DMS153 (cell line): ENCODE measurements at places on chromosomes 4 and X.

GRCh38 chr4:25112995-25113380, 47.3 kb downstream of the SEPSECS start:
- DNase-seq: no peak

- no peak for DNase-seq
Observed at GRCh38 chrX:46125111-46125510, 420.1 kb downstream of the ZNF674 start.

DNA sequence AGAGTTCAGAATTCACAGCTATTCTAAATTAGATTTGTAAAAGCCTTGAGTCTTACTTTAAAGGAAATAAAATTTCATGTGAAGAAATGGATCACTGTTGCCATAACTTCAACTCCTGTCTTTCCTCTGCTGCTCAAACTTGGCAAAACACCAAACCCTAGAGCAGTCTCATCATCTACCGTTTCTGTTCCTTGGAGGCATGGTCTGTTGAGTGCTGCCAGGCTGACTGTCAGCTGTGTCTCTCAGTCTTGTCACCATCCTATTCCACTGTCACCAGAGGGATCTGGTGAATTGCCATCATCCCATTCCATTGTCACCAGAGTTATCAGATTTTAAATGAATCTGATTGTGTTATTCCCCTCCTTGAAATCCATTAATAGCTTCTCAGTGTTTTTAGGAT, 55.6 kb downstream of the STIM2 start:
- DNase-seq: no peak

- no peak for DNase-seq
Observed at GRCh38 chrX:70554081-70554480, 109.4 kb downstream of the DLG3 start.

GRCh38 chrX:108736509-108737479, at the start of gene IRS4:
Gene IRS4, minus strand, starts transcription at chrX:108736563.
- no peak for DNase-seq

- DNase-seq: no peak
Observed at GRCh38 chr4:154441124-154441523, 50.5 kb downstream of the DCHS2 start.

DNA sequence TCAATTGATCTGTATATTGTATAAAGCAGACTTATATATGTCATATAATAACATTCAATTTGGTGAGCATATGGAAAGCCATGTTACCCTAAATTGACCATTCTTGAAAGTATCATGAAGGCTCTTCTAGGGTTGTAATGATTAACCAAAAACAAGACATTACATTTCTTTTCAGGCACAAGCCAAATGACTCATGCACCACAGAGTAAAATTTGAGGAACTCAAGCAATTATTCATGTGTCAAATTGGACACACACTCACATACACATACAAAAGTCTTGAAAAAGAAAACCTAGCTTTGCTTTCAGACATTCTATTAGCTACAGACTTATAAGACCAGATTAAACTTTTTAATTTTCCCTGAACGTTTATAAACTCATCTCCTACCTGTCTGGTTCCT, 146.5 kb upstream of the PCDH18 start:
- no peak for DNase-seq

DNA sequence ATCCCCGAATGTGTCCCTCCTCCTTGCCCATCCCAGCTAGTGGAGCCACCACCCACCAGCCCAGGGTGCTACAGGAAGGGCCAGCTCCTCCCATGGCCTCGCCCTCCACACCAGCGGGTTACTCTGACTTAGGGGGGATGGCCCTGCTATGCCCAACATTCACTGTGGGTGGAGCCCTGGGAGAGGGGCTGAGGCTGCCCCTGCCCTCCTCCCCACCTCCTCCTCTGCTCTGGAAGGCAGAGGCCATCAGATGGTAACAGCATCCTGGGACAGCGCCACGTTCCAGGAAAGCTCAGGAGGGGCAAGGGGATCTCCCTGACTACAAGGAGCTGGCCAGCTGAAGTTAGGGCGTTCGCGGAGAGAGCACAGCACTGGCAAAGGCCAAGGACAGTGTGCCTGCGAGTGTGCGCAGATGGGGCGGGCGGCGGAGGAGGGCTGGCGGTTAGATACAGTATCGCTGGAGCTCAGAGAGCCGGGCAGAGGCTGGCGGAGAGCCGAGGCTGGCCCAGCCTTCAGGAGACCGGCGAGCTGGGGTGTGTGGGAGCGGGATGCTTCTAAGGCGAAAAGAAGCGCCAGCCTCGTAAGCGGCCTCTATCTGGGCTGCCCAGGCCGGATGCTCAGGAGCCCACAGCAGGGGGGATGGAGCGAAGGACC, 1.5 kb downstream of the JAKMIP1 start:
- no peak for DNase-seq

- no peak for DNase-seq
Observed at GRCh38 chr4:1297456-1298325, 8.0 kb downstream of the MAEA start.

DNA sequence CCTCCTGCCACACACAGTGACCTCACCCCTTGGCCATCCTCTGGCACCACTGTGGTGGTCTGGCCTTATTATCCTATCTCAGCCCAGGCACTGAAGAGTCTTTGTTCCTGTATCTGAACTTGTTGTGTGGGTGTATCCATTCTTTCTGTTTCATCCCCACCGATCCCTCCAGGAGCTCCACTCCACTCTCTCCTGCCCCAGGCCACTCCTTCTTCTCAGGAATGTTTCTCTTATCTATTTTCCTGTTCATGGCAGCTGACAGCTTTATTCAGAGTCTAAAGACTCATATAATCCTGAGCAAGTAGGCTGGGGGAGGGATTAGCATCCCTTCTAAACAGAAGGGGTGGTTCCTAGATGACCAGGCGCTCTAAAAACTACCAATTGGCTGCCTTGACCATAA, 150.0 kb downstream of the ANAPC10 start:
- no peak for DNase-seq

- peak; percentile 75 for DNase-seq
Observed at GRCh38 chr4:9867751-9868425, 86.5 kb downstream of the DRD5 start.

GRCh38 chrX:17377091-17377717, 2.2 kb downstream of the NHS start:
- DNase-seq: peak; percentile 53

- no peak for DNase-seq
Observed at GRCh38 chrX:150766351-150767044, 73.3 kb downstream of the MTMR1 start.

DNA sequence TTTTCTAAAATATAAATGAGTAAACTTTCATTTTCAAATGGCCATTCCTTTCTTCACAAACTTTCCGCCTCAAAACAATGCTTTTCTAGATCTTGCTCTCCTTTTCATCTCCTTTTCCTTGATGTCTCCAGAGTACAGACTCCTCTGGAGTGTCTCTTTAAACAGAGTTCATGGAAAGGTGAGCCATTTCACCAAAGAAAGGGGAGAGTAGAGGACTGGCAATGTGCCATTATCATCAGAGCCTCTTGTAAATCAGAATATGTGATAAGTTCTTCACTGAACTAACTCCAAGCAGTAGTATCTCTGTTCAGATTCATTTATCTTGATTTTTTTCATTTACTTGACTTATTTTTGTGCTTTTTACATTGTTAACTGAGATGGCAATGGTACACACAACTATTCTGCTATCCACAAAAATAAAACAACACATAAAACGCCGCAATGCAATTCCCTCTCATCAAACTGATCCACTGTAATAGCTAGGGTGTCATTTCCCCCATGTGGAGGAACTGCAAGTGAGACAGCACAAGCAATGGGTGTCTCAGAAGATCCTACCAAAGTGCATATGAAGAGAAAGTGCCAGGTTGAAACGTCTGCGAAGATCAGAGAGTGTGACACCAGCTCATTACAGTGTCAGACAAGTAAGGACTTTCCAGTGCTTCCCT, 125.4 kb downstream of the RASL11B start:
- DNase-seq: no peak

GRCh38 chr4:46992338-46992737, 1.0 kb downstream of the GABRA4 start:
- no peak for DNase-seq

GRCh38 chr4:167119392-167119791, 114.9 kb downstream of the SPOCK3 start:
- no peak for DNase-seq

DNA sequence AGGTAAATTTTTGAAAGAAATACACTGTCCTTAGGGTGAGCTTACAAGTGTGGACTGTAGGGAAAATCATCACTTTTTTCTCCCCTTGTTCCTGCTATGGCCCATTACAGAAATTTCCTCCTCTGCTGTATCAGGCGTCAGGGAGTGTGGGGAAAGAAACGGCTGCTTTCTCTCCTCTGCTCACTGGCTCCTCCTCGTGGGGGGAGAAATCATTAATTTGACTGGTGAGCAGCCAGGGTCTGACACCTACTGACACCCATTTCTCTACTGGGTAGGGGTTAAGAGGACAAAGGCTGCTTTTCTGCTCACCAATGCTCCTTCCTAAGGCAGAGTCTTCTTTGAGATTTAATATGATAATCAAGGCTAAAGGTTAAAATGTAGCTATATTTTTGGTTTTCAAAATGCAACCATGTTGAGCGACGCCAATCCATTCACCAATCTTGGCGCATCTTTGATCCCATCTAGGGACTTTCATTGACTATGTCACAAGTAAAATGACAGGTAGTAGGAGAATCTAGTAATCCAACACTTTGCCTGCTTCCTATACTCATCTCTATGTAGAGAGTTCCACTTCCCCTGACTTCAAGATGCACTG, 25.1 kb downstream of the SETD7 start:
- DNase-seq: no peak

- no peak for DNase-seq
Observed at GRCh38 chr4:158802914-158803313, 34.1 kb downstream of the FNIP2 start.

DNA sequence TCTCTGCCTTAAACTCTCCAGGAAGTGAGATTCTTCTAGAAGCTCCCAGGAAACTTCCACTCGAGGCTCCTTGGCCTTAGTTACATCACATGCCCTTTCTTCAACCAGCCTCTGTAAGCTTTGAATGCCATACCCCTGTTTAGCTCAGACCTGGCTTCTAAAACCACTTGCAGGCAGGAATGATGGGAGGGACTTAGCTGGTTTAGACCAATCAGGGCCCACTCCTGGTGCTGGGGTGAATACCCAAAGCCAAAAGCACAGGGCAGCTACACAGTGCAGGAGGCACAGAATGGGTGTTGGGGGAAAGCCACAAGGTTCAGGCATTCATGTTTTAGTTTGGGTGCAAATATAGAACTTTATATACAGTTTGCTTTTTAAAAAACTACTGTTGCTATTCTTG, 296.2 kb downstream of the FRMPD4 start:
- no peak for DNase-seq

DNA sequence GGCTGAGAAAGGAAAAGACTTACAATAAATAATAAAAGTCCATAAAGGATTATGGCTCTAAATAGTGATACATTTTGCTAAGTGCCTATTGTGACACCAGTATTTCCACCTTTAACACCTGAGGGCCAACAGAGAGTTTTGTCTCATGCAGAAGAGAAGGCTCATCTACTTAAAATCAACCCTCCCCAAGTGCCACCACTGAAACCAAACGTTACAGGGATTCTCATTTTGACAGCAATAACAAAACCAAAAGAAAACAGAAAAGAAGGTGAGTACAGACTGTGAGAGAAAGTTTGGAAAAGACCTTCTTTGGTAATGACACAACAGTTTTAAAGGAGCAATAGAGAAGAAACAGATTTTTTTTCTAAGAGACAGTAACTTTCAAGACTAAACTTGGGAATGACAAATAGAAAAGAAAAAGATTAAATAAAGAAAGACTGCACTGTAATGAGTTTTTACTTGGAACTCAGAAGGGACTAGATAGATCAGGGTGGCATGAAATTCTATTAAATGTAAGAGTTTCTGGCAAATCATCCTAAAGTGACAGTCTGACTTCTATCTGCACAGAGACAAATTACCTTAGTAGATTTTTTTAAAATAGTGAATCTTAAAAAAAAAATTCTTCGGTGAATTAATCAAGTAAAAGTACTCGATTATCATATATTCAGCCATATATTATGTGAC, 109.7 kb downstream of the ZNF827 start:
- DNase-seq: no peak

GRCh38 chr4:112127803-112128202, 17.5 kb upstream of the FAM241A start:
- DNase-seq: no peak

DNA sequence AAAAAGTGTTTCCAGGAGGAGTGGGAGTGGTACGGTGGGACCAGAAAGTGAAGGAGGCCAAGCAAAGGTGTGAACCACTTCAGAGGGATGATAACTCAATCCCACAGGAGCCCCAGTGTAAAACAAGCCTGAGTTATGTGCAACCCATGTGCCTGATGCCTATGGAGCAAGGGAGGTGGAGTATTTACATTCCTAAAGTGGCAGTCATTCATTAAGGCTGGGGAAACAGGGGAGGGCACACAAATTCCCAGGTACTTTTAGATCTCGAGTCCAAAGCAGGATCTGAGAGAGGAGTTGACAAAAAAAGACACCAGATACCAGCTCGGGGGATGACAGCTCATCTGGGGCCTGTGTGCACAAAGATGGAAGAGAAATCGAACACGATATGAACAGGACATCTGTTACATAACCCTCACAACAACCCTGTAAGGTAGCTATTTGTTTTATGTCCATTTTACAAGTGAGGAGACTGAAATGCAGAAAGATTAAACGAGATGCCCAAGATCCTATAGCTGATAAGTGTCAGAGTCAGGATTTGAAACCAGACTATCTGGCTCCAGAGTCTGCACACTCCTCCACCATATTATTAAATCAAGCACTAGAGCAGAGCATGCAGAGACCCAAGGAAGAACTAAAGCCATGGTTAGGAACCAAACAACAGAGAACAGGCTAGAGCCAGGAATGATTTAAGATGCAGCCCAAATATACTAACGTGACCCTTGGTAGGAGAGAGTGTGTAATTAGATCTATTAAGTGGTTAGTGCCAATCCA, 91.9 kb upstream of the MAPK10 start:
- no peak for DNase-seq

- DNase-seq: no peak
Observed at GRCh38 chrX:44392767-44393166, 49.3 kb upstream of the EFHC2 start.

- no peak for DNase-seq
Observed at GRCh38 chr4:156972379-156973015, 898 bp upstream of the PDGFC start.

DNA sequence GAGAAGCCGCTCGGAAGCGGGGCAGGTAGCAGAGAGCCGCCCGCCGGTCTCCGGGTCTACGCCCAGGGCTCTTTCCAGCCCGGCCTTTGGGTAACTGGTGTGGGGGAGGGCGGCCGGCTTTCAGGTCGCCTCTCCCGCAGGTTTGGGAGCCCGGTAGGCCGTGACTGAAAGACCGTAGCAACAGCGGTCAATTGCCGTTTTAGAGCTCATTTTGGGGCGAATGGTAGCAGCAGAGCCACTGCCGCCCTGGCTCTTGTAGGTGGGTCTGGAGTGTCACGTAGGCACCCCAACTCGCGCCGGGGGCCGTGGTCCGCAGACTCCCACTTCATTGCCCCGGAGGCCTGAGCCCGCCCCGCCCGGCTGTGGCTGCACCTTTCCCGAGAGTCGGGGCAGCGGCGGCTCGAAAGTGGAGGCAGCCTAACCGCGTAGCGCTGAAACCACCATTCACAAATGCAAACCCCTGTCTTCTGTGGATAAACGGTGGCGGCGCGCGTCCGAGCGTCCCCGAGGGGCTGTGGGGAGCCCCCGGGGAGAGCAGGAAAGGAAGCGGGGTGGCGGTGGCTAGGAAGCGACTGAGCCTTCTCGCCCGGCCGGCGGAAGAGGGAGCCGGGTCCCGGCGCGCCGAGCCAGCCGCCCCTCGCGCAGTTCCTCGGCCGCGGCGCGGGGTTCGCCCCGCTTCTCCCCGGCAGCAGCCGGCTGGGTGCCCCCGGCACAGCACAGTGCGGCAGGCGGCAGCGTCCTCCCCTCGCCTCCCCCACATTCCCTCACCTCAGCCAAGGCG, 2185.1 kb upstream of the TENM3 start:
- peak; percentile 38 for DNase-seq

- peak; percentile 0 for DNase-seq
Observed at GRCh38 chrX:93422693-93423092, 250.7 kb downstream of the NAP1L3 start.
